ENCODE measurements at places on chromosomes 4 and X. TPM values are rescaled to one million over a fixed set of nuclear protein-coding genes. Genes with fewer than 3 reads are reported as not detected.
A peak's percentile ranks its signal among the peaks of the same experiment; 100 is the strongest.

GRCh38 chr4:85489273-85489981, 14.5 kb downstream of the ARHGAP24 start:
- no peak for DNase-seq
- no peak overlapping the region for H3K27ac ChIP-seq
- H3K27me3 ChIP-seq = no peaks in the 10 kb centered on the region
- no peak overlapping the region for H3K4me3 ChIP-seq
- H3K4me1 ChIP-seq = no peaks in the 10 kb centered on the region

PRRG3 gene
- total RNA-seq = 0.04 TPM

COL4A5 gene
- total RNA-seq = 15.1 TPM

- H3K27me3 ChIP-seq = no peaks in the 10 kb centered on the region
- no peak for DNase-seq
- H3K4me1 ChIP-seq = no peaks in the 10 kb centered on the region
- no peak overlapping the region for H3K27ac ChIP-seq
- H3K4me3 ChIP-seq = no peak overlapping the region
Measured at GRCh38 chr4:84336964-84337705, 162.0 kb downstream of the NKX6-1 start.

GRCh38 chrX:104325213-104325585, 70.5 kb upstream of the ESX1 start:
- no peaks in the 10 kb centered on the region for H3K27me3 ChIP-seq
- no peak overlapping the region for H3K4me3 ChIP-seq
- DNase-seq = no peak
- H3K4me1 ChIP-seq = no peaks in the 10 kb centered on the region

DNA sequence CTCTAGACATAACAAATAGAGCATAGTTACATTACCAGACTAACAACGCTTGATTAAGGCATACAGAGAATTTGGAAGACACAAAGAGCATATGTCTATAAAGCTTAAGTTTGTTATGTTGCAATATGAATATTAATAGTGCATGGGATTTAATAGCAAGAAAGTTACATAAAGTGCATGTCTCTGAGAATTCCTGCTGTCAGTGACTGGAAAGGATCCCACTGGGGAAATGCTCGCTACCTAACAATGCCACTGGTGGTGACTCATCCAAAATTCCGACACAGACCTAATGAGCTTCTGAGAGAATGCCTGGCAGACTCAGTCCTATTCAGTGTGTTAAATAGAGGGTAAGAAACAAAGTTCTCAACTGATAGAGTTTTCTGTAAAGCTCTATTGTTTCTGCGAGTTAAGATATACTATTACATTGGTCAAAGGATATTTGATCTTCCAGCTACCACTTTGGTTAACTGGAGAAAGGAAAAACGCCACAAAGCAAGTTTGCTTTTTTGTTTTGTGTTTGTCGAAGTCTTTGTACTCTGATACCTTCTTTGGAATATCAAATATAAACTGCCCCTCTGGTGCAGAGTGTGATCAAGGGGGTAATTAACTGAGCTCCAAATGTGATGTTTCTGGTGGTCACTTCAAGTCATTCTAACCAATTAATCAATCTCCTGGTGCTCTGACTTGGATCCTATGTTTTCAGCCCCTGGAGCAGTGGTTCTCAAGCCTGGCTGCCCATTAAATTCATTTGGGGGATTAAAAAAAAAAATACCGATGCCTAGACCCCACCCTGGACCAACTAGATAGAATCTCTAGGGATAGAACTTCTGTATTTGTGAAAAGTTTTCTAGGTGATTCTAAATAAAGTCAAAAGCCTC, 107.9 kb downstream of the PALLD start:
- peak; percentile 20 for DNase-seq
- H3K27me3 ChIP-seq = no peaks in the 10 kb centered on the region
- peak overlapping the region; percentile 1 for H3K4me3 ChIP-seq
- H3K27ac ChIP-seq = peak overlapping the region; percentile 50
- H3K36me3 ChIP-seq = no peaks in the 10 kb centered on the region
- H3K4me1 ChIP-seq = peaks cover 21% of the 10 kb centered on the region

CFAP47 gene
- total RNA-seq = not detected

PF4V1 gene
- not detected for total RNA-seq

- H3K27ac ChIP-seq = no peak overlapping the region
- DNase-seq = no peak
- peaks cover 9% of the 10 kb centered on the region for H3K4me1 ChIP-seq
- H3K4me3 ChIP-seq = no peak overlapping the region
Measured at GRCh38 chr4:151206241-151207005, 70.5 kb upstream of the PRSS48 start.

FOXR2 gene
- not detected for total RNA-seq

DNA sequence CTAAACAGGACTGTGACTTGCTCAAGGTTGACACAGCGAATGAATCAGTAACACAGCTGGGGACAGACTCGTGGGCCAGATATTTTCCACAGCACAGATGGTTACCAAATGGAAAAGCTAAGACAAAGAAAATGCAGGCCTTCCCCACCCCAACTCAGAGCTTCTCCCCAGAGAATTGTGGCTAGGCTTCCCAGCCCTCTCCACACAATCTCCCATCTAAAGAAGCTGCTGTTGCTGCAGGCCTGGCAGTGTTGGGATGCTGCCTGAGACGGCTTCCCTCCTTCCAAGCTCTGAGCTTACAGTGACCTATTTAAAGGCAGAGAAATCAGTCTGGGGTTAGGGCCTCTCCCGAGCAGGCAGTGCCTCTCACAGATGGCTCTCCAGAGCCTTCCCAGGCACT, 46.5 kb upstream of the PGRMC1 start:
- no peak overlapping the region for H3K4me3 ChIP-seq
- no peaks in the 10 kb centered on the region for H3K36me3 ChIP-seq
- no peaks in the 10 kb centered on the region for H3K4me1 ChIP-seq
- H3K27ac ChIP-seq = no peak overlapping the region
- no peaks in the 10 kb centered on the region for H3K27me3 ChIP-seq

- no peak for DNase-seq
- H3K27ac ChIP-seq = no peak overlapping the region
- H3K4me1 ChIP-seq = no peaks in the 10 kb centered on the region
- H3K36me3 ChIP-seq = no peaks in the 10 kb centered on the region
- H3K4me3 ChIP-seq = no peak overlapping the region
- H3K27me3 ChIP-seq = no peaks in the 10 kb centered on the region
Measured at GRCh38 chr4:96227515-96227914, 387.6 kb downstream of the PDHA2 start.
